ENCODE measurements at places on chromosomes 4 and X.

DNA sequence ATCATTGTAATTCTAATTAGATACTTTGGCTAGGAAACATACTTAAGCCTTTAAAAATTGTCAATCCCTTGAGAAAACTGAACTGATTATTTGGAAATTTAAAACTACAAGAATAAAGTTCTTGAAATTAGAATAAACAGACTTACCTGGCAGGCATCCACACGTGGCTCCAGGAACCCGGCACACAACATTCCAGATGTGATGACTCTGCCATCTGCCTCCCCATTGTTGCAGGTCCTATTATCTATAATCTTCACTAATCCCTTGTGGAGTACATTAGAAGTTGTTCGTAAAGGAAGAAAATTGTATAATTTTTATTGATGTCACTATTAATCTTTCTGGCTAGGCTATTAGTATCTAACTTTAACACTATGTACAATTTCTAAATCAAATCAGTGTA lies 16.2 kb upstream of the GNRHR start:
- no peak for DNase-seq

- DNase-seq = no peak
Measured at GRCh38 chrX:77719388-77719787, 66.6 kb downstream of the ATRX start.

DNA sequence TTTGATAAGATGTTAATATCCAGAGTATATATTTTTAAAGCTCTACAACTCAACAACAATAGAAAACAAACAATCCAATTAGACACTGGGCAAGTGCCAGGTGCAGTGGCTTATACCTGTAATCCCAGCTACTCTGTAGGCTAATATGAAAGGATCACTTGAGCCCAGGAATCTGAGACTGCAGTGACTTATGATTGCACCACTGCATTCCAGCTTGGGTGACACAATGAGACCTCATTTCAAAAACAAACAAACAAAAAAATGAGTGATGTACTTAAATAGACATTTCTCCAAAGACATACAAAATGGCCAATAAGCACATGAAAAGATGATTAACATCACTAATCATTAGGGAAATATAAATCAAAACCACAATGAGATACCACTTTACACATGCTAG lies 356.8 kb upstream of the PCDH10 start:
- no peak for DNase-seq

GRCh38 chr4:143921181-143921580 lies 15.8 kb upstream of the GYPE start:
- DNase-seq = no peak

DNA sequence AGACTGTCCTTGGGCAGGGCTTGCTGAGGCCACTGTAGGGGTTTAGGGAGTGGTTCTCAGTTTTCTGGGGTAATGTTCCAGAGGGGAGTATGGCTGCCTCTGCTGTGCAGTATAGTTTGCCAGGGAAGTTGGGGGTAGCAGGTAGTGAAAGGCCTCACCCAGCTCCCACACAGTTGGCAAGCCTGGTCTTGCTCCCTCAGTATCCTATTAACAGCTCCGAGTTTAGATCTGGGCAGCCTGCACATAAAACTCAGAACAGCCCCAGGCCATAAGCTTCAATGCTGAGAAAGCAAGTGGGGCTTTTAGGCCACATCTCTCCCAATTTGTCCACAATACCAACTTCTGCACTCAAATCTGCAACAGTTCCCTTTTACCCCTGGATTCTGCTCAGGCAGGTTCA lies 205.2 kb downstream of the GALNTL6 start:
- no peak for DNase-seq

DNA sequence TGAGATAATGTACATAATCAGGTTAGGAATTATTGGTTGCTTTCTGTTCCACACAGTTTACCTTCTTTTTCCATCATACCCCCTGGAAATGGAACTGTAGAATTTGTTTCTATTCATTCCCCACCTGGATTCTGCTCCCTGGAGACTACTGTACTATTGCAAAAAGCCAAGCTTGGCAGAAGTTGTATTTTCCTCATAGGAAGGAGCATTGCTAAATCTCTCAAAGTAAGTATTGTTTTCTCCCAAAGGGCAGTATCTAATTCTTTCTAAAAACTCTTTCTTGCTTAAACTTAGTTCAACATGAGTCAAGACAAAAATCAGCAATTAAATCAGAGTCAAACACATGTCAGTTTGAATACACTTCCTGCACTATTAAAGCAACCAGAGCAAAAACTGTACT lies 136.2 kb downstream of the CDS1 start:
- peak; percentile 68 for DNase-seq

DNA sequence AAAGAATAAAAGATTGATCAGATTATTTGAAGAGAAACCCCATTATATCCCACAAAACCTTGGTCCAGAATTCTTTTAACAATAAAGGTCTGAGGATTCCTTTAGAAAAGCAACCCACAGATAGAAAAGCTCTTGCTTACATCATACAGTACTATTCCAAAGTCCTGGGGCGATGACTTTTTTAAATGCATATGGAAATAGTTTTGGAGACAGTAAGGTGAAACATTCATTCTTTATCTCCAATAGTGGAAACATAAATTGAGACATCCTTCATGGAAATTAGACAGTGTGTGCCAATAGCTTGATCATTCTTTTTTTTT lies 85.7 kb upstream of the UCP1 start:
- DNase-seq = no peak

DNA sequence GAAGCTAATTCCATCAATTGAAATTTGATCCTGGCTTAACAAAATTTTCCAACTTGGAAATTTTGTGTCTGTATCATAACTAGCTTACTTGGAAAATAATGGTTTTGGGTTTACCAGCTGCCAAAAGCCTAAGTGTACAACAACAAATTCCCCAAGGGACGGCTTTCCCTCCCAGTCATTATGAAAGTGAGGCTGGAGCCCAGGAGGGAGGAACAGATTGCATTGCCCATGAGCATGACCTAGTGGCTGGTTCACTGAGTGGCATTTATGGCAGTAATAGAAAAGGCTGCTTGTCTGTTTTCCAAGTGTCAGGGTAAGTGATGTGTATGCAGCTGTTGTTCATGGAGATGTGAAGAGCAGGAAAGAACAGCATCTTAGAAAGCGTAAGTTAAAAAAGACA lies 70.8 kb upstream of the HHIP start:
- DNase-seq = peak; percentile 54

DNA sequence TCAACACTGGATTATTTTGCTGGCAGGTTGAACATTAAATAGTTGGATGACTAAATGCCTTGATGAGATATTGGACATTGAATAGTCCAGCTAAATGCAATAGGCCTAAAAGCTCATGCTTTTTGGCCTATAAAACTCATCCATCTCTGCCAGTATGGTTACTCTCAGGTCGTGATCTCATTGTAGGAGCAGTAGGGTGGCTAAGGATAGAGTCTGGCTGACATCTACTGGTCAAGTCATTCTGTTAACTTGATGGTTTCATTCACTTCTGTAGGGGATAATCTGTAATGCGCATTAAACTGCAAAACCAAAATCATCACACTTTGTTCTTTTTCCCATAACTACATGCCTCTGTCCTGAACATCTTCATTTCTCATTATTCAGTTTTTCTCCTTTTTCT lies 227.0 kb downstream of the DKK2 start:
- peak; percentile 21 for DNase-seq

GRCh38 chrX:84335121-84335520 lies 147.1 kb upstream of the RPS6KA6 start:
- DNase-seq = no peak

GRCh38 chr4:92362028-92362427 lies 58.3 kb downstream of the GRID2 start:
- DNase-seq = no peak

Data from cardiac fibroblast (primary cell).